Kidney glomerular epithelial cell (primary cell): ENCODE measurements at places on chromosomes 6 and 20.

DNA sequence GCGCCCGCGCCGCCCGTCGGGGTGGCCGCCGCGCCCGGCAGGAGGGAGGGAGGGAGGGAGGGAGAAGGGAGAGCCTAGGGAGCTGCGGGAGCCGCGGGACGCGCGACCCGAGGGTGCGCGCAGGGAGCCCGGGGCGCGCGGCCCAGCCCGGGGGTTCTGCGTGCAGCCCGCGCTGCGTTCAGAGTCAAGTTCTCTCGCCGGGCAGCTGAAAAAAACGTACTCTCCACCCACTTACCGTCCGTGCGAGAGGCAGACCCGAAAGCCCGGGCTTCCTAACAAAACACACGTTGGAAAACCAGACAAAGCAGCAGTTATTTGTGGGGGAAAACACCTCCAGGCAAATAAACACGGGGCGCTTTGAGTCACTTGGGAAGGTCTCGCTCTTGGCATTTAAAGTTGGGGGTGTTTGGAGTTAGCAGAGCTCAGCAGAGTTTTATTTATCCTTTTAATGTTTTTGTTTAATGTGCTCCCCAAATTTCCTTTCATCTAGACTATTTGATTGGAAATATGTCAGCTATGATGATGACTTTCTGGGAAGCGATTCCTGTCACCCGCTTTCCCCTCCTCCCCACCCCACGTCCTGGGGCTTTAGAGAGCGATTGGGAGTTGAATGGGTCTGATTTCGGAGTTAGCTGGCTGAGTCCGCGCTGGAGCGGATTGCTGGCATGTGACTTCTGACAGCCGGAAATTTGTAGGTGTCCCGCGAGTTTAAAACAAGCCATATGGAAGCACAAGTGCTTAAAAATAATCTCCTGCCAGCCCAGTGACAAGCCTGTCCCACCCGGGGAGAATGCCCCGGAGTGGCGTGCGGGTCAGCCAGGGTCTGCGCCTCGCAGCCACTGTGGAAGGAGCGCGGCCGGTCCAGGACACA lies 1.1 kb downstream of the ESR1 start:
- no peak for DNase-seq

DNA sequence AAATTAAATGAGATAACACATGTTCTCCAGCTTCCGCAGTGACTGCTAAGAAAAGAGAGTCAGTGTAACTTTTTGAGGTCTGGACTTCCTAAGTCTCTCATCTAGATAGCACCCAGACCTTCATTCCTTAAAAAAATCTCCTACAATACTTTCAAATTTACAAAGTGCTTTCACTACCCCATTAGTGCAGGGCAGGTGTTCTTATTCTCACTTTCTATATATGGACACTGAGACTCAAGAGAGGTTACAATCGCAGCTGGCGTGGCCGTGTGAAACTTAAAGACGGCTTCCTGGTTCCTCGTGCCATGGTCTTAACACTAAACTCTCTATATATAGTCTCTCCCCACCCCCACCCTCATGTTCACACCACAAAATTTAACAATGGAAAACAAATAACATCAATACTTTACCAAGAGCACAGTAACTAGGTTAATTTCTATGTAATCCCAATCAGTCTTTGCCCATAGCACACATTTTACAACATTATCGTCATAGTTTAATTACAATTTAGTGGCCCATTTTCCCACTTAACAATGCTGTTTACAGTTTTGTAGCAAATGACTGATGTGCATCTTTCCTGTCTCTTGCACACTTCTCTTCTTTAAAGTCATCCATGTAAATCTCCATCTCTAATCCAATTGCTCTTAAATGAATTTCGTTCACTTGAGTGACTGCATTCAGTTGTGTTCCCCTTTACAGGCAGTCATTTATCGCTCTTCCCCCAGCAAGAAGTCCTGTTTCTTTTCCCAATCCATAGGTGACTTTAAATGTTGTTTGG lies 78.8 kb upstream of the ARID1B start:
- DNase-seq: no peak

DNA sequence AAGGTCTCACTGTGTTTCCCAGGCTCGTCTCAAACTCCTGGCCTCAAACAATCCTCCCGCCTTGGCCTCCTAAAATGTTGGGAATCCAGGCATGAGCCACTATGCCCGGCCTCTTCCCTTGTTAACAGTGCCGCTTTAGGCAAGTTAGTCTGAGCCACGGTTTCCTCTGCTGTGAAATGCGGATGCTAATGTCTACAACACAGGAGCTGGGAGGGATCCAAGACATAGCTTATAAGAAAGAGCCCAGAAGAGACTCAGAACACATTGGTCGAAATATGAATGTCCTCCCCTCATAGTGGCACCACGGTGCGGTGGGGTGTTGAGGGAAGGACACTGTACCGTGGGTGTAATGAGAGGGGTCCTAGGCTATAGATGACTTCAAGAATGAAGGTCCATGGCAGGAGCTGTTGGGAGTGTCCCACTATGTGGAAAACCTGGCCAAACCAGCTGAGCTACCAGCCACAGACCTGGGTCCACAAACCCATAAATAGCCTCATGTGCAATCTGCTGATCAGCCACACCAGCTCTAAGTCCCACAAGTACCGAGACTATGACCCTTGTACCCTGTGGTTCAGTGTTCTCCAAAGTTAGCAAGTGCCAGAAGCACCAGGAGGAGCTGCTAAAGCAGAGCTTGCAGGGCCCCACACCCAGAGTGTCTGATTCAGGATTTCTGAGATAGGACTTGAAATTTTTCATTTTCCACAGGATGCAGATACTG lies 57.8 kb upstream of the ZFAND3 start:
- no peak for DNase-seq

- DNase-seq: no peak
These were observed 32.3 kb downstream of the FOXP4 start for GRCh38 chr6:41578217-41579087.

DNA sequence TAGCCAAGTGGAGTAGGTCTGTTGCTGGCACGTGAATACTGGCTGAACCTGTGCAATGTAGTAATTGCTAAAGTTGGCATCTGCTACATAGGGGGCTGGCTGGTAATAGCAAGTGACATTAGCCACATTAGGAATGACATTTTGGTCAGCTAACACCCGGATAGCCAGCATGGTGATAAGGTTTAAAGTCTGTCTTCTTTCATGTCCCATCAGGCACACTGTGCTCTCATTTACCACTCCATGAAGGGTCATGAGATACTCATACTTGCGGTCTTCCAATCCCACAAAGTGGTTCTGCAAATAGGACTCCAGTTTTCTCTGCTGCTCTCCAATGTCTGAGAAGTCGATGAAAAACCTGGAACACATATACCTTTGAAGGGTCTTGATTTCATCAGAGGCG lies 2.8 kb downstream of the TENT5A start:
- no peak for DNase-seq

- DNase-seq: no peak
These were observed 15.0 kb downstream of the ADNP start for GRCh38 chr20:50916257-50916656.
